EH (cell line): ENCODE measurements at places on chromosomes 12 and 14.

DNA sequence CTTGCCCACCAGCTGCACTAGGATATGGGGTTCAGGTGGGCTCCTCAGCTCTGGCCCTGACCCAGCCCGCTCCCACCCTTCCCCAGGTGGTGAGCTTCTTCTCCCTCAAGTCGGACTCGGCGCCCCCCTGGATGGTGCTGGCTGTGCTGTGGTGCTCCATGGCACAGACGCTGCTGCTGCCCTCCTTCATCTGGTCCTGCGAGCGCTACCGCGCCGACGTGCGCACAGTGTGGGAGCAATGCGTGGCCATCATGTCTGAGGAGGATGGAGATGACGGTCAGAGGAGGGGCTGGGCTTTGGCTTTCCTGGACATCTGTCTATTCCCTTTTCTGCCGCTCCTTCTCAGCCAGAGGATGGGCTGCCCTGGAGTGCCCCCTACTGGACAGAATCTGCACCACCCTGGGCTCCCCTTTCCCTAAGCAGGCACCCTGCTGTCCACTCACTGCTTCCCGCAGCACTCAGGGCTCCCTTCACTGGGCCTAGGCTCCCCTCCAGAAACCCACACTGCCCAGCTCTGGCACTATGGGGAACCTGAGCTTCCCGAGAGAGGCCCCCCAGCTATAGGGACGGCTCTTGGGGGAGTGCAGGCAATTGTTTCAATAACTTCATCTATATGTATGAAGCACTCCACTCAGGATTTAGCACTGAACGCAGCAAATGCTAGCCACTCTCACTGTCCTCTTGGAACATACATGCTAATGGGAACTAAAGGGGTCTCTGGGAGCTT is 2.6 kb upstream of the P3H3 start:
- peak; percentile 91 for DNase-seq

DNA sequence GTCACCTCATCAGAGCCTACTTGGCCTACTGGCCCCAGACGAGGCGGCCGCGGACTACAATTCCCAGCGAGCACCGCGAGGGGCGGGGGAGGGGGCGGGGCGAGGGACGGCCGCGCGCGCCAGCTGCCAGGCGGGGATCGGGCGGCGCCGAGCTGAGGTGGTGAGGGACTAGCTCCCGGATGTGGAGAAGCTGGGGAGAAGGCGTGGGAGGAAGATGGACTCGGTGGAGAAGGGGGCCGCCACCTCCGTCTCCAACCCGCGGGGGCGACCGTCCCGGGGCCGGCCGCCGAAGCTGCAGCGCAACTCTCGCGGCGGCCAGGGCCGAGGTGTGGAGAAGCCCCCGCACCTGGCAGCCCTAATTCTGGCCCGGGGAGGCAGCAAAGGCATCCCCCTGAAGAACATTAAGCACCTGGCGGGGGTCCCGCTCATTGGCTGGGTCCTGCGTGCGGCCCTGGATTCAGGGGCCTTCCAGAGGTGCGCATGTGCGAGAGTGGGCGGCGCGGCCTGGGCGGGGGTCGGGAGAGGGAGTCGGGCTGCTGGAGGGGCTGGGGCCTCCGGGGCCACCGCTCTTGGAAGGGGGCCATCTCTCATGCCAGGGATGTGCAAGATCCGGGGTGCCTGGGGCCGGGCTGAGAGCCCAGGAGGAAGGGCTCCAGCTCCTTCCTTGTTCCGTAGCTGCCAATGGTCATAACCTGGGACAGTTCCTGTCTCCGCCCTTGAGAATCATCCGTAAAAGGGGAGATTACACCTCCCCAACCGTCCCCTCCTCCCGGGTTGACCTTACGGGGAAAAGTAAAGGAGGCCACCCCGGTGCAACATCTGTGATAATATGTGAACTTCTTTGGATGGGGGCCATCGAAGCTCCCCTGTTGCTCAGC is at the start of gene CMAS:
CMAS (plus strand) TSS at position 129 of the 878 bp plus-strand sequence; CDS start at position 215, 86 bp downstream.
- DNase-seq = peak; percentile 79

- no peak for DNase-seq
Observed at GRCh38 chr12:131387281-131388163, 323.4 kb upstream of the SFSWAP start.

GRCh38 chr14:79705126-79705894 is 506.0 kb downstream of the DIO2 start:
- no peak for DNase-seq

DNA sequence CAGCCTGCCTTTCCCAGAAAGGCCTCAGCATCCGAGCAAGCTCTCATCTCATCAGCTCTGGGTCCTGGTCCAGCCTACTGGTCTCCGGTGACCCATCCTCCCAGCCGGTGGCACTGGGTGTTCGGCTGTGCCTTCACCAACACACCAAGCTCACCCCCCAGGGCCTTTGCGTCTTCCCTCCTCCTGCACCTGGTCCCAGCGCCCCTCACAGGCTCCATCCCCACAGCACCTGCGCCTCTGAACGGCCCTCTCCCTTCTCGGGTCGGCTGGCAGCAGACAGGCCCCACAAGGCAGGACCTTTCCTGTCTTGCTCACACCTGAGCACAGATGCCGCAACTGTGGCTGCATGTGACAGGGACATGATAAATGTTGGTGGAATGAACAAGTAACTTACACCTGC is 13.1 kb downstream of the P2RX2 start:
- no peak for DNase-seq

GRCh38 chr14:62123961-62124360 is 361.7 kb downstream of the SNAPC1 start:
- DNase-seq = no peak

DNA sequence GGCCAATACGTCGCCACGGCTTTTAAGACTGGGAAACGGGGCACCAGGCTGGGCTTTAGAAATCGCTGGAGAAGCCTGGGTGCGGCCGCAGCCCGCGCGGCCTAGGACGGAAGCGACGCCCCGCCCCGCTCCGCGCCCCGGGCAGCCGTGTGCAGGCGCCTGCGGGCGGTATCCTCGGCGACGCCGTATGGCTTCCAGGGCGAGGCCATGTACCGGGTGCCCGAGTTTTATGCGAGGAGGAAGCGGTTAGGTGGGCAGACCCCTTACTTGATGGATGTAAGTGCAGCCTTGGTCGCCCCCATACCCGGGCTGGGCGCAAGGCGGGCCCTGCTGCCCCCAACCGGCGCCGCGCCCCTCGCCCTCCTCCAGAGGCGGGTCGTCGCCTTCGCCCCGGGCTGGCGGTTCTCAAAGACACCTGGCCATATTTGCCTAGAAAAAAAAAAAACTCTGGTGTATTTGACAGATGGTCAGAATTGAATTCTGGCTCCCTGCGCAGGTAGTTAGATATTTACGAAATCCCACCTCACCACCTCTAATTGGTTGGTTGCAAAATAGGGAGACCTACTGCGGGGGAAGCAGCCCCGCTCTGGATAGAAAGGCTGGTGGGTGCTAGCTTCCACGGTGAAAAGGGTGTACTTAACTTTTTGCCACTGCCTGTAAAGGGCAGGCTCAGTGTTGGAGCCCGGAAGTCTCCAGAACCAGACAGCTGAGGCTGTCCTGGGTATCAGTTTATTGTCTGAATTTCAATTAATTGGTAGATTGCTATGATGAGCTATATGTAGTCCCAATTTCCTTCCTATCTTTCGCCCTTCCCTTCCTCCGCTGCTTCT is at the start of gene PPP1R36:
PPP1R36 (plus strand) TSS at position 171 of the 830 bp plus-strand sequence; CDS start at position 208, 37 bp downstream.
- DNase-seq = peak; percentile 41

DNA sequence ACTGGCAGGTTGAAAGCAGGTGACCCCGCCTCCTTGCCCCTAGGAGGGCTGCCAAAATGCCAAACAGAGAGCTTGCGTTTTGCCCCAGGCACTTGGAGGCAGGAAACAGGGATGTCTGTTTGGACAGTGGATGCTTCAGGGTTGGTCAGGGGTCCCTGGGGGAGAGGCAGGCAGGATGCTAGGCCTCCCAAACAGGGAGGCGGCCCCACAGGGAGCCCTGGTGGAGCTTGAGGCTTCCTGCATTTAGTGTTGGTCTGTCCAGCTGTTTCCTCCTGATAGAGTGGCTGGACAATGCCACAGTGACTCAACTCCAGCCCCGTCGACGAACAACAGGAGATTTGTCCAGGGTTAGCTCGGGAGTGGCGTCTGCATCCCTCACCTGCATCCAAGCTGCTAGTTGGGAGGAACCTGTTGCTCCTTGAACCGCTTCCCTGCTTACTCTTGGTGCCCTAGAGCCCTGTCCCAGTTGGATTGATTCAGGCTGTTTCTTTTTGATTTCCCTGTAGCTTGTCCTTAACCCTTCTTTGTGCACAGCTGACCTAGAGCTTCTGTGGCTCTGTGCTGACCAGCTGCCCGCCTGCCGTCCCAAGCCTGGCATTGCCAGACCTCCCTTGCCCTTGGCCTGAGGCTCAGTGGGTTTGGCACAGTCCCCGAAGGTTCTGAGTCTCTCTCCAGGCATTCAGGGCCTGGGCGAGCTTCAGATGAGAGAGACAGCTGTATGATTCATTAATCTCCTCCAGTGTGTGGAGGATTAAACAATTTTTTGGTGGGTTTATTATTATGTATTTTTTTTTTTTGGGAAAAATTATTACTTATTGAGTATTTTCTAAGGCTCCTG is 45.9 kb downstream of the TSPAN9 start:
- peak; percentile 90 for DNase-seq
